ENCODE measurements at places on chromosomes 3 and 15.

DNA sequence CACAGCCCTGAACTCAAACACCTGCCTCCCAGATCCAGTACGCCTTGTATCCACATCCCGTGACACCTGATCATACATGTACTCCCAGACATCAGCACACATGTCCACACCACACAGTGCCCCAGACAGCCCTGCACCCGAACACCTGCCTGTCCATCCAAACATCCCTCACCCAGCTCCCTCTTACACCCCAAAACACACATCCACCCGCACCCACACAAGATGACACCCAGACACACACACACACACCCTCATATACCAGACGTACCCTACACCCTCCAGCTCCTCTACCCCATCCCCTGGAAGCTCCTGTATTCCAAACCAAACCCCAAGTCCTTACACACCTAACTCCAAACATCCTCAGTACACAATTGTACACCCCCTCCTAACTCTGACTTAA is 735 bp downstream of the CAMK1 start:
- DNase-seq = no peak

DNA sequence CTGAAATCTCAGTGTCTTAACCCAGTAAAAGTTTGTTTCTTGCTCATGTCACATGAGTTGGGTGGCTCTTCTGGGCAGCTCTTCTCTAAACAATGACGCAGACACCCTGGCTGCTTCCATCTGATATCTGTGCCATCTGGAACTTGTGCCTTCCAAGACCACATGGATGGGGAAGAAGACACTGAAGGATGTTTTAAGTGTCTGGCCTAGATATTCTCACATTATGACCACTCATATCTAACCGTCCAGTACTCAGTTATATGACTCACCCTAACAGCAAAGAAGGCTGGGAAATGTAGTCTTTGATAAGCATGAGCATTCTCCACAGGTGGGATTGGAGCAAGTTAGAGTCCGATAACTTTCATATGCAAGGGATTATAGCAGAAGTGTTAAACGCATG is 66.4 kb downstream of the RYR3 start:
- no peak for DNase-seq

- DNase-seq = no peak
Measured at GRCh38 chr15:50365971-50366370, 11.0 kb upstream of the GABPB1 start.

- DNase-seq = no peak
Measured at GRCh38 chr15:37142371-37142770, 42.0 kb upstream of the MEIS2 start.

- no peak for DNase-seq
Measured at GRCh38 chr3:56428667-56429066, 39.6 kb downstream of the ERC2 start.

DNA sequence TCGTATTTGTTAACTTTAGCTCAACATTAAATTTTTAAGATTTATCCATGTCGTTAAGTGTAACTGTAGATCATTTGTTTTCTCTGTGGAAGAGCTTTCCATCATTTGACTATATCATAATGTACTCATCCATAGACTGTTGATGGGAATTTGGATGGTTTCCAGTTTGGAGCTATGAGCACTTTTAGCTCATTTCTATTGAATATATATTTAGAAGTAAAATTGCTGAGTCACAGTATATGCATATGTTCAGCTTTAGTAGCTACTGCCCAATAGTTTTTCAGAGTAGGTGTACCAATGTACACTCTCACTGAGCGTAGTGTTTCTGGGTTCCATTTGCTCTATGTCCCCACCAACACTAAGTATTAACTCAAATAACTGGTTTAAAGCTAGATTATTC is 263.0 kb downstream of the ULK4 start:
- no peak for DNase-seq

- DNase-seq = no peak
Measured at GRCh38 chr3:154548341-154548740, 118.4 kb upstream of the GPR149 start.

DNA sequence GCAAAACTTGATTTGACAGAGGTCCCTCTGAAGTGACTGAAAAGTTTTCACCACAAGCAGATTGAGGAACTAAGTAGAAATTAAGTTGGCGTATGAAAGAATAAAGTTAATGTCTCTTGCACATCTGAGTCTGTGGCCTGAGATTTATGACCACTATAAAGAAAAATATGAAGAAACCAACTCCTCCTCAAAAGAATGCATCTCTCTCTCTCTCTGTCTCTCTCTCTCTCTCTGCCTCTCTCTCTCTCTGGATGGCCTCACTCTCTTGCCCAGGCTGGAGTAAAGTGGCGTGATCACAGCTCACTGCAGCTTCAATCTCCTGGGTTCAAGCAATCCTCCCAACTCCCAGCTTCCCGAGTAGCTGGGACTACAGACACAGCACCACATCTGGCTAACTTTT is 55.2 kb downstream of the RPL22L1 start:
- no peak for DNase-seq

DNA sequence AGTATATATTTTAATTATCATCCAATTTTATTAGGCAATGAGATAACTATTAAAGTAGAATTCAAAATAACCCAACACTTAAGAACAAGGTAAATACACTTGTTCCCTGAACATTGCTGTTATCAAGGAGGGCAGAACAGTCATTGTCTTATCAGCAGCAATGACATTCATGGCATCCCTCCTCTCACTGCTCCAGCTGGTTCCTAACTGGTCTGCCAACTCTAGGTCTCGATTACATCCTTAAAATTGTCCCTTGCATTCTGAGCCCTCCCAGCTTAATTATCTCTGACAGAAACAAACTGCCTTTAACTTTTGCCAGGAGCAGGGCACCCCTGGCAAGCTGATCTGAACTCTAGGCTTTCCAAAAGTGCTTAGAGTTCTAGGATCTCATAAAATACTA is 14.0 kb upstream of the DYNC1LI1 start:
- no peak for DNase-seq

- no peak for DNase-seq
Measured at GRCh38 chr3:143004823-143005222, 3.5 kb downstream of the U2SURP start.

- no peak for DNase-seq
Measured at GRCh38 chr3:37766797-37767776, 94.6 kb upstream of the CTDSPL start.

DNA sequence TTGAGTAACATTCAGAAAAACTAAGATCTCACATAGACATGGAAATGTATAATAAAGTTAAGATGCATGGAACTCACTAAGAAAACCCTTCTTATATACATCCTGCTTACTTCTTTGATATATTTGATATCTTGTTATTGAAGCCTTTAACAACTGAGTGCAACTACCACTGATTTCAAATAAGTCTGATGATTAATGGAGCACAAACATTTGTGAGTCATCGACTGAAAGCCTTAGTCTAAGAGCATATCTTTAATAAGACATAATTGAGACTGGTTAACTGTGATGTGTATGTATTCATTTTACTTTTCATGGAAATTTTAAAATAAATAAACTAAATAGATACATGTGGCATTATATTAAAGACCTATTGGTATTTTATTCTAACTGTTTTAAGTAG is 740.5 kb downstream of the EPHA3 start:
- DNase-seq = no peak

- no peak for DNase-seq
Measured at GRCh38 chr3:55770077-55770476, 283.0 kb upstream of the WNT5A start.

DNA sequence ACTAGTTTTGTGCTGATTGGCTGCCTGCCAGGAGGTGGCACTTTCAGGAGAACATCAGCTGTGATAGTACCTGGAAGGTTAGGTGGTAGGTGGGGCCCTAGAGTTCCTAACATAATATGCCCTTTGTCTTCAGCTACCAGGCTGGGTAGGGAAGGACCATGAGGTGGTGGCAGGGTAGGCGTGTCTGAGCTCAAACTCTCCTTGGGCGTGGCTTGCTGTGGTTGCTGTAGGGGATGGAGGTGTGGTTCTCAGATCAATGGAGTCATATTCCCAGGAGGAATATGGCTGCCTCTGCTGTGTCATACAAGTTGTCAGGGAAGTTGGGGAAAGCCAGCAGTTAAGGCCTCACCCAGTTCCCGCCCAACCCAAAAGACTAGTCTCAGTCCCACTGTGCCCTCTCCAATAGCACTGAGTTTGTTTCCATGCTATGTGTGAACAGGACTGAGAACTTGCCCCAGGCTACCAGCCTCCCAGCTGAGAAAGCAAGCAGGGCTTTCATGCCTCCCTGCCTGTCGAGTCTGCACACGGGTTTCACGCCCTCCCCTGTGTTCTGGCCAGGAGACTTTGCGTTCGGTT is 107.7 kb downstream of the CHCHD4 start:
- no peak for DNase-seq

GRCh38 chr3:178706411-178706810 is 170.2 kb downstream of the KCNMB2 start:
- DNase-seq = no peak

GRCh38 chr3:170640737-170641171 is 54.9 kb upstream of the SLC7A14 start:
- no peak for DNase-seq

- DNase-seq = no peak
Measured at GRCh38 chr3:153666991-153667740, 454.0 kb upstream of the ARHGEF26 start.

- DNase-seq = no peak
Measured at GRCh38 chr15:58505581-58505980, 73.8 kb downstream of the LIPC start.

DNA sequence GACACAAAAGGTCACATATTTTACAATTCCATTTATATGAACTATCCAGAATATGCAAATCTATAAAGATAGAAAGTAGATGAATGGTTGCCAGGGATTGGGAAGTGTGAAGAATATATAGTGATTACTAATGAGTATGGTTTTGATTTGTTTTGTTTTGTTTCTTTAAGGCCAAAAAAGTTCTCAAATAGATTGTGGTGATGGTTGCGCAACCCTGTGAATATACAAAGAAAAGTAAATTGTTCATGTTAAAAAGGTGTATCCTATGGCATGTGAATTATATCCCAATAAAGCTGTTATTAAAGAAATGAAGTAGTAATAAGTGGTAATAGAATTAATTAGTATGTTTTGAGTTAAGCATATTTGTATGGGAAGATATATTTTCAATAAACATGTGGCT is 431.8 kb upstream of the CNTN4 start:
- no peak for DNase-seq

DNA sequence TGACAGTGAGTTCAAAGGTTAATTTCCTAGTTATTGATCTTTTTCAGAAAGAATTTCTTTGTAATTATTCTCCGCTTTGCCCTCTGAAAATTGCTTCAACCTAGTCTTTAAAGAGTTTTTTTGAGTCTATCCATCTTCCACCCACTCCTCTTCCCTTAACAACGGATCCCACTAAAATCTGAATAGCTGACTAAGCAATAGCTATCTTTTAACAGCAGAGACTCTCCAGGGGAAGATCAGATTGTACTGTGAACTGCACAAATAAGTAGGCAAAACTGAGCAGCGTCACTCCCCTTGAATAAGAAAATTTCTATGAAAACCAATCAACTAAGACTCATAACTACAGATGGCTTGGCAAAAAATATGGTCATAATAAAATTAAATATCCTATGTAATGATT is 127.9 kb downstream of the TUSC7 start:
- DNase-seq = no peak

DNA sequence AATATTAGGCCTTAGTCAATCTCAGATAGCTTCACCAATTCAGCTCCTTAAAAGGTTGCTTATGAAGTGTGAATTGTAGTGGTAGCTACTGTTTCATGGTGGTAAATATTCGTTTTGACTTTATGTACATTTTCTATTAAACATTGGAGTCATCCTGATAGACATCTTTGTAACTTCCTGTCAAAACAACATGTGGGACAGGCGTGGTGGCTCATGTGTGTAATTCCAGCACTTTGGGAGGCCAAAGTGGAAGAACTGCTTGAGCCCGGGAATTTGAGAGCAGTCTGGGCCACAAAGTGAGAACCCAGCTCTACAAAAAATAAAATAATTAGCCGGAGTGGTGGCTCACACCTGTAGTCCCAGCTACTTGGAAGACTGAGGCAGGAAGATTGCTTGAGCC is 2.0 kb upstream of the TRIM59 start:
- DNase-seq = no peak

- no peak for DNase-seq
Measured at GRCh38 chr3:160793722-160794252, 37.8 kb downstream of the PPM1L start.

DNA sequence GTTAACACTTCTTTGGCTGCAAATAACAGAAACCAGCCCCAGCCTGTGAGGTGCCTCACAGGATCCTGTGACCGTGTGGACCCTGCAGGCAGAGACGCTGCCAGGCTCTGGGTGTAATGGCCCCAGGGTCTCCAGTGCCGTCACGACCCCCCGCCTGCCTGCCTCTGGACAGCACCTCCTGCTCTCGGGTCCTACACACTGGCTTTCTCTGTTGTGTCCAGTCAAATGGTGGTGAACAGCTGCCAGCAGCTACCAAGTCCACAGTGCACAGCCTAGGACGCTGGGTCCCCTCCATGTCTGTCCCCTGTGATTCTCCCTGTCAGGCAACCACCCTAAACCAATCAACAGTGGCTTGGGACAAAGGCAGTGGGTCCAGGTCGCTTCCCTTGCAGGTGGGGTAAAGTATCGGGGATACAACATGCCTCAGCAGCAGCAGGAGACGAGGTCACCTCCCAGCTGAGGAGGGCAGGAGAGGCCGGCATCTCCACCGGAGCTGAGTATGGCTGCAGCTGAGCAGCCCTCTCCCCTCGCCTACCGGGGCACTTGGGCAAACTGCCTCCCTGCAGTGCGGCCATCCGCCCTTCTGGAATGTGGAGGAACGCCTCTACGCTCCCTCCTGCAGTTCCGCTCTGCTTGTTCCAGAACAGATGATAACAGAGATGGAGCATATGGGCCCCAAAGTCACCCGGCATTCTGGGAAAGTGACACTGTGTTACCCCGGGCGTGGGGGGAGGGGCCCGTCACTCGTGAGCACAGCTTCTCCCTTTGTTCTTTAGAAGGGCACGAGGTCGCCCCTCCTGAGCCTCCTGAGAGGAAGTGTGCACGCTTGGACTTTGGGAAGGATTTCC is 21.1 kb upstream of the SKOR1 start:
- DNase-seq = no peak

DNA sequence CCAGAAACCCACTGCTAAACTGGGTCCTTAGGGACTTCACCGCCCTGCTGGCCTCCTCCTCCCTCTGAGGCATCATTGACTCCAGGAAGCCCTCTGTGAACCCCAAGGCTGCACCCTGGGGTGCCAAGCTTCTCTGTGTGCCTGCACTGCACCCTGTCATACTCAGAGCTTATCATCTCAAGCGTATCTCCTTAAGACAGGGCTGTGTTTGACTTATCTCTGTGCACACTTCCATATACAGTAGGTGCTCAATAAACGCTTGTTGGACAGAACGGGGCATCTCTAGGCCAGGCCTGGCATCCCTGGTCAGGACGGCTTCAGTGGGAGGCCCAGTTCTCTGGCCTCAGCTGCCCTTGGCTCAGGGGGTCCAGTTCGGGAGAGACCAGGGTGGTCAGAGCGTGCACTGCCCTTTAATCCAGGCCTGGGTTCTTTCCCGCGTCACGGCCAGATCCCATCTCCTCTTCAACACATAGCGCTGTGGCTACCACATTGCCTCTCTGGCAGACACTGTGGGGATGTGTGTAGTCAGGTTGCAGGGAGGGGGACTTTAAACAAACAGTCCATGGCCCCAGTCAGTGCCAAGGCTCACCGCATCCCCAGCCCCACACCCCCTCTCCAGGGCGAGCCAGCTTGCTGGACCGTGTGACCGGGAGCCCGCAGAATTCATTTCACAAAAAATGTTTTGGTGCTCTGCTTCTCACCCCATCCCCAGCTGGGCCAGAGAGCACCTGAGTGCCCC is 33.4 kb downstream of the MAGEF1 start:
- no peak for DNase-seq

GRCh38 chr15:43779016-43779415 is 2.2 kb upstream of the ELL3 start:
- DNase-seq = no peak

Data from ascending aorta (tissue), 2 donors.